ENCODE measurements at places on chromosomes 16 and 17. TPM values are rescaled to one million over a fixed set of nuclear protein-coding genes. Genes with fewer than 3 reads are reported as not detected.

C16orf95 gene
- 1.8 TPM for total RNA-seq

CCL22 gene
- not detected for total RNA-seq

TSPOAP1 gene
- 14.4 TPM for total RNA-seq

NPIPA5 gene
- 5.9 TPM for total RNA-seq

DECR2 gene
- 14.5 TPM for total RNA-seq

YBX2 gene
- total RNA-seq: 0.23 TPM

TMEM204 gene
- total RNA-seq: 4.5 TPM

TNP2 gene
- not detected for total RNA-seq

ELAC2 gene
- total RNA-seq: 25.3 TPM

NXN gene
- 31.2 TPM for total RNA-seq

NUP93 gene
- total RNA-seq: 18.7 TPM

BCAR1 gene
- total RNA-seq: 56.9 TPM

SOST gene
- total RNA-seq: not detected

KRTAP4-9 gene
- not detected for total RNA-seq

EFCAB13 gene
- 1.6 TPM for total RNA-seq

FOXF1 gene
- total RNA-seq: 0.43 TPM
